Right ventricle myocardium inferior (tissue), 1 donor: ENCODE measurements at places on chromosomes 12 and 14. TPM values are rescaled to one million over a fixed set of nuclear protein-coding genes. Genes with fewer than 3 reads are reported as not detected.

The SFSWAP gene
- total RNA-seq, result 19.4 TPM

The HOXC5 gene
- total RNA-seq, result not detected

The PPP1R13B gene
- total RNA-seq, result 101 TPM

The LRTM2 gene
- total RNA-seq, result not detected

The SDSL gene
- 8.5 TPM for total RNA-seq

The PSEN1 gene
- total RNA-seq, result 23.5 TPM

The RNASE4 gene
- 11.9 TPM for total RNA-seq

The MUCL1 gene
- total RNA-seq, result not detected

The ACOT6 gene
- total RNA-seq, result not detected

The DYNC1H1 gene
- total RNA-seq, result 348 TPM

The TRHDE gene
- total RNA-seq, result 1.3 TPM

DNA sequence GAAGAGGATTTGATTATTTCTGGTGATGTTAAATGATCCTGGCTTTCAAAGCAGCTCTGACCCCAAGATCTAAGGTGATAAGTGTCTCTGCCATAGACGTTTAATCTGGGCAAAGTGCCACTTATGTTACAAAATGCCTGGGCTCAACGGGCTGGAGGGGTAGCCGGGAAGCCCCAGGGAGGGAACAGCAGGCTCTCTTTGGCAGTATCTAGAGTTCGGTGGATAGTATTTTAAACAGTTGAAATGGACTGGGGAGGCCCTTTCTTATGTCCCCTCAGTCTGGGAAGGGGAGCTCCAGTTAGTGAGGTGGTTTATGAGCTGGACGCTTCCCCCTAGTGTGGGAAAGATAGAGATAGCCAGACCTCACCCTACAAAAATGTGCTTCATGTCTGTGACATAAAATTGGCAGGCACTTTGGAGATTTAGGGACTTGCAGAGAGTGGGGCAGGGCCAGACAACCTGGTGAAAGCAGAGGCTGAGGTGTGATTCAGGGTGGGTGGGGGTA is 5.5 kb upstream of the HOXC11 start:
- no peak for DNase-seq

DNA sequence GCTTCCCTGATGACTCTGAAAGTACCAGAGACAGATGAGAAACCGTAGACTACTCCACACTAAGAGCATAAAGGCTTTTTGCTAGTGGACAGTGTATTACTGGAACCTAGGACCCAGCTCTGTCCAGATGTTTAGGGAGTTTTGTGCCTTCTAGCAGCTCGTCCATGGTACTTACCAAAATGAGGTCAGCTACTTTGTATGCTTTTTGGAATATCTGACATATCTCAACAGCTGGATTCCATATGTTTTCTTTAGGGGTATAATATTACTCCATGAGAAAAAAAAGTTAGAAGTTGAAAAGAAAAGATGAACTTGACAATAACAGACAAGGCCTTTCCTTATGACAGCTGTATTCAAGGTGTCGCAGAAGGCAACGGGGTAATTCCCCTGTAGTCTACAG is 32.1 kb upstream of the FRMD6 start:
- DNase-seq, result no peak

DNA sequence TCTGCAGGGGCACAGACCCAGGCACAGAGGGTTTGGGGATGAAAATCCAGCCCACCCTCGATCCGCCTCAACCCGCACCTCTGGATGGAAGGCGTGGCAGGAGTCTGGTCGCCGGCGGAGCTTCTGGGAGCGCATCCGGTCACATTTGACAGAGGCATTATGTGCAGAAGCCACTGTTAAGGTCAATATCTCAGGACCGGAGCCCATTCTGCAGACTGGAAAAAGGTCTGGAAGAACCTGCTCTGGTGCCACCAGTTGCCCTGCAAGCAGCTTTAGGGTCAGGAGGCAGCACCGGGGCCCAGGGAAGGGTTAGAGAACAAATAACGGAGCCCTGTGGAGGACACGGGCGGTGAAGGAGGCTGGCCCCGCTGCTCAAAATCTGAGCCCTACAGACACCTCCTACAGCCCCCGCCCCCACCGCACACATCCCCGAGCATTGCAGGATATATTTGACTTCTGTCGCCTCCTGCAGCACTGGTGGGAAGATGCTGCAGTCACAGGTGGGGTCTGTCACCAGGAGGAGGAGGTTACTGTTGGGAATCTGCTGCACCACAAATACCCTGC is 25.1 kb upstream of the LRTM2 start:
- DNase-seq, result no peak

DNA sequence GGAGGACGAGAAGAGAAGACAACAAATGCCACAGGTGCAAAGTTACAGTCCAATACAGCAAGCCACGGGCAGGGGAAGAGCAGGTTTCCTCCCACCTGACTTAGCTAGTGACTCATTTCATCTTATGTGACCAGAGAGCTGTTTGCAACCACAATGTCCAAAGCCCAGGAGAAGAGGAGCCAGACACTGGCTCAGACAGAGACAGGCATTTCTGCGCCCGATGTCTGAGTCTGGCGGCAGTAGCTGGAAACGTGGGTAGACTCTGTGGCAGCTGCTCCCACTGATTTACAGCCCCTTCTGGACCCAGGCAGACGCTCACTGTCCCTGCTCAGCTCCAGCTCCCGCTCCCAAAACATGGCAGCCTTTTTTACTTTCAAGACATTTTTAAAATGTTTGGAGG is 60.0 kb downstream of the CHGA start:
- no peak for DNase-seq

DNA sequence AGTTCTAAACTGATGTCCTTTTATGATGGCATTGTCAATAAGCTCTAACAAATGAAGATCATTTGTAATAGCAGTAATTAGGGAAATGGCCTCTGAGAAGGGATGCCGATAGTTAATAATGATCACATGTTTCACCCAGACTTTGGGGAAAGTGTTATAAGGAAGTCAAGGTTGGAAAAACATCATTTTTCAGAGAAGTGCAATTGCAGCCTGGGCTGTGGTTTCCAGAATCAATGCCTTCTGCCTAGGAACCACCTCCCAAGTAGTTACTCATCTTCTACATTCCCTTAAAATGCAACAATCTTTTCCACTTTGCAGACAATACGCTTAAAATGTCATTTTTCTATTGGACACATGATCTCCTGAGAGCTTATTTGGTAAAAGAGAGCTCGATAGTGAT is 879 bp downstream of the EDDM3A start:
- DNase-seq, result no peak

DNA sequence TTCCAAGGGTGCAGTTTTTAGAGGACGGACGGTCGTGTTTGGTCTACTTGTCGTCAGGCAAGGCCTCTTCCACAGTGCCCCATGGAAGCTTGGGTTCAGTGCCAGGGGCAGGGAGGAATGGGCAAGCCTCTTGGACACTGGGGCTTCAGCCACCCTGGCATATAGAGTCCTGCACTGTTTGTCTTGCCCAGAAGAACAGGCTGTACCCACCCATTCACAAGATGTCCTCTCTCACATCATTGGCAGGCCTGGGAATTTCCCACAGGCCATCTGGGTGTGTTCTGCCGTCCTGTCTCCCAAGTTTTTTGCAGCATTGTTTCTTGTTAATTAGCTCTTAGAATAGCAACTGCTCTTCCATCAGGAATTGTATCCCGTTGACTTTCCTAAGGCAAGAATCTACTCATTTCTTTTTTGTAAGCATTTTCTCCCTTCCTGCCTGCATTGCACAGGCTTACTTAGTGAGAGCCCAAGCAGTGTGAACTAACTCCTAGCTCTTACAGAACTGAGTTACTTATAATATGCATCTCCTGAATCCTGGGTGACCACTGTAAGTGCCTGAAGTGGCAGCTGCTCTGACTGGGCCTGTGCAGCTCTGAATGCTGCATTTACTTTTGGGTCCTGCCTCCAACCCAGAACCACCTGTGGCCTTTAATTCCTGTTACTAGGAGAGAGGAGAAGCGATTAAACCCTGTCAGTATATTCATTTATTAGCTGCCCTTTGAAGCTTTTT is 149.4 kb upstream of the HIF1A start:
- no peak for DNase-seq

GRCh38 chr12:93904124-93904523 is 226.9 kb downstream of the CRADD start:
- no peak for DNase-seq

DNA sequence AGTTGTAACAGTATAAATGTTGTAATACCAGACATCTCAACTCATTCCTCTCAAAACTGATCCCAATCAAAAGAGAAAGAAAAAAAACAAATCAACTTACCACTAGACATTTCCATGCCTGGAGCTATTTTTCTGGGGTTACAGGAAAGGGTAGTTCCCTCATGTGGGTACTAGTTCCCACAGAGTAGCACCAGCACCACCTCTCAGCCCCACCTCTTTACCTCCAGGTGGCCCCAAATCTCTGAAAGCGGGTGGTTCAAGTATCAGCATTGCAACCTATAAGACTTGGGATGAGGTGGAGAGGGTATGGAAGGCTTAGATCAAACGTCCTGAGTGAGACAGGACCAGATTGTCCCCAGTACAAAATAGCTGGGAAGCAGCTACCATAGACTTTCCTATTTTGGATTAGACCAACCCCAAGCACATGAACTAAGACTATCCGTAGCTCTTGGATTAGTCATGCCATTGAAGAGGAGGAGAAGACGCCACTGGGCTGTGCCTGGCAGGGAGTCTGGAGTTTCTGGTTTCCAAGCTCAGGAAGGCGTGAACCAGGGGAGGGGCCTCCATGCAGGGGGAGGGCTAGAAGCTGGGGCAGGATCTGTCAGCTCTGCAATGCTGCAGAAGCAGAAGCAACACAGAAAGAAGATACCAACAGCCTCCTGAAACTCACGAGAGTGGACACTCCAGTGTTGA is at the start of gene SLC39A2:
SLC39A2 (plus strand) TSS at position 620 of the 693 bp plus-strand sequence. CDS start 154 bp downstream, outside the sequence.
- DNase-seq, result no peak

- no peak for DNase-seq
Observed at GRCh38 chr14:101017806-101018560, 114.5 kb upstream of the RTL1 start.

GRCh38 chr12:69623970-69624369 is 13.3 kb upstream of the LRRC10 start:
- DNase-seq, result peak; percentile 82

DNA sequence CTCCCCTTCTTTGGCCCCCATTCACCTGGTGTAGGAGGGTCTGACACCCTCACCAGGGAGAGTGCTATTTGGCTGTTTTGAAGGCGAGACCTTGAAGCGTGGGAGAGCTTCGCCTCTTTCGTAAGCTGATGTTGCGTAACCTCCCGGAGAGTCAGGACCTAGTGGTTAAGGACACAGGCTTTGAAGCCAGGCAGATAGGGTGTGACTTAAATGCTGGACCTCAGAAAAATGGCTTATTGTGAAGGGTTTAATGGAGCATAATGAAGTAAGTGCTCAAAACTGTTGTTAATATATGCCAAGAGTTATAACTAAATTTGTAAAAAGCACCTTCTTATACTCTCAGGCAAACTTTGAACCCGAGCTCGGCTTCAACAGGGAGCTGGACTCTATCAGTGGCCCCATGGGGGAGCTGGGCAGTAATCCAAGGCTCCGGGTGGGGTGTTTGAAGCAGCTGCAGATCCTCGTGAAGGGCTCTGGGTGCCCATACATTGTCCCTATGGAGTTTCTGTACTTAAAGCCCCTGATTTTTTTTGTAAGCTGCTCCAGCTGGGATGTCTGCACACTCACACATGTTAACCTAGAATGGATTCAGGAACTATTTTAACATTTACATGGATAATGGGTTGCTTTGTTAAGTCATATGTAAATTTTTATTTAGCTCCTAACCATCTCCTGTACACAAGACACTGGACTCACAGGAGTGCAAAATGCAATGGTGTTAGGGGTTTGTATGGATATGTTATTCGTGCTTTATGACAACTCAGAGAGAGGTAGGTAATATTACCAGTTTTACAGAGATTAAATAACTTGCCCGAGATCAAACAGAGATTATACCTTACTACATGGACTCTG is 26.0 kb downstream of the PPFIBP1 start:
- peak; percentile 85 for DNase-seq

GRCh38 chr12:109347589-109347988 is at the start of gene MYO1H:
Gene MYO1H, plus strand, starts transcription at chr12:109347900. Its CDS starts 61 bp downstream, at chr12:109347961.
- no peak for DNase-seq

DNA sequence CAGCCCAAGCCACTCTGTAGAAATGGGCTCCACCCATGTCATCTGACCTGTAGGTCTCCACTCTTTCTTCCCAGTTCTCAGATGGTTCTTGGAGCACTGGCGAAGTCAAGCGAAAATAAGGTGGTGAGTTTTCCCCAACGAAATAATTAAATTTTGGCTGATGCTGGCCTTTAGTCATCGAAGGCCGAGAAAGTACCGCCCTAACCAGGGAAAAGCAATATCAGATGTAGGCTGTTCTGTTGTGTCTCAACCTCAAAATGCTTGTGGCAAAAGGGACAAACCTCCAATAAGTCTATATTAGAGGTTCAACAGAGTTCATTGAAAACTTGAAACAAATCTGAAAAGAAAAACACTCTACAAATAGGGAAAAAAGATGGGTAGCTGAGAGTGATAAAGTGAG is 48.6 kb upstream of the BCAT1 start:
- DNase-seq, result no peak

- no peak for DNase-seq
Observed at GRCh38 chr12:85448548-85449139, 168.6 kb downstream of the ALX1 start.

- no peak for DNase-seq
Observed at GRCh38 chr12:116136340-116136739, 141.2 kb downstream of the MED13L start.

DNA sequence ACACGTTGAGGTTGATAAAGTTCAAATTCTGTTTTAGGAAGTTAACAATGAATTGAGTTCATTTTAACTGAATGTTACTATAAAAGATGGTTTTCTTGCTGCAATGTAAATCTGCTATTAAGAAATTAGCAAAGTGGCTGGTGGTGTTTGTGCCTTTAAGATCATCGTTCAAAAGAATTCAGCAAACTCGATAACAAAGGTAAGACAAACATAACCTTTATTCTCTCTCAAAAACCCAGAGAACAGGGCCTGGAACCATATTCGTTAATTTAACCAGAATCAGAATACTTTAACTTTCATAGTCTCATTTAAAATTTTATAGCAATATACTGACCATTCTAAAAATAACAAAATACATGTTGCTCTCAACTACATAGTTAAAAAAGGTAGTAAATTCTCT is 3.4 kb downstream of the TMEM30B start:
- no peak for DNase-seq

GRCh38 chr12:91935296-91935695 is 210.3 kb downstream of the BTG1 start:
- DNase-seq, result no peak

GRCh38 chr12:89539426-89540223 is 13.8 kb upstream of the POC1B start:
- no peak for DNase-seq

- DNase-seq, result no peak
Observed at GRCh38 chr12:117284140-117284539, 77.3 kb downstream of the NOS1 start.

DNA sequence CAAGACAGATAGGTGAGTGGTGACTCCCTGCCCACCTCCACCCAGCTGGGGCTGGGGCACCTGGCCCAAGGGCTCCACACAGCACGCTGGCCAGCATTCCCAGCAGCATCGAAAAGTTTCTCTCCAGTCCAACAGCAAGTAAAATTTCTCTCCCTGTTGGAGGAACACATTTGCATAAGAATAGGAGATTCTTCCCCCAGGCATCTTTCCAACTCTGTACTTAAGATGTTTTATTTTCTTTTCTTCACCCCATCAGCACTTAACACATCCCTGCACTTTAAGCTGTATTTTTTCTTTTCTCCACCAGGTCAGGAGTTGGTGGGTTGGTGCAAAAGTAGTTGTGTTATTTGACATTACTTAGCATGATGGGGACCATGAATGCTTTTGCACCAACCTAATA is 47.2 kb downstream of the OR9K2 start:
- DNase-seq, result no peak
